ENCODE measurements at places on chromosomes 3 and 15.
A peak's percentile ranks its signal among the peaks of the same experiment; 100 is the strongest.

- no peak for DNase-seq
Observed at GRCh38 chr3:37456270-37456708, 281.9 kb upstream of the LRRFIP2 start.

GRCh38 chr3:149235599-149236424 is 14.2 kb upstream of the CP start:
- DNase-seq = no peak

- DNase-seq = no peak
Observed at GRCh38 chr15:79115986-79116665, 25.5 kb upstream of the RASGRF1 start.

GRCh38 chr3:106628407-106628806 is 748.8 kb upstream of the CCDC54 start:
- DNase-seq = peak; percentile 46

GRCh38 chr3:149366031-149366430 is 11.4 kb downstream of the TM4SF1 start:
- no peak for DNase-seq

DNA sequence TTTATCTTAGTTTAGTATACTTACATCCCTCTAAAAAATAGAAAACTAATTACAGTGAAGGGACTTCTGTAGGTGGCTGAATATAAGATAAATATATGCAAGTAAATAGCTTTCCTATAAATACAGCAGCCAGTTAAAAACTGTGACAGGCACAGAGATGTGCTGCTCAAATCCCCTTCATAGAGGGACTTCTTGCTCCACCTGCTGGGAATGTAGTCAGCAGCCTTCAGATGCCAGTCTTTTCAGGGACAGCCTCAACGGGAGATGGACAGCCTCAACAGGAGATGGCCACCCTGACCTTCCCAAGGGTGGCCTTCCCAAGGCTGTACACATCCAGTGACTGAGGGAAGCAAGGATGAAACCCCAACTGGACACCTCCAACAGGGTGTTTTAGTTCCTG is 15.7 kb upstream of the PRR23E start:
- no peak for DNase-seq

GRCh38 chr15:101497017-101497416 is 7.5 kb upstream of the PCSK6 start:
- no peak for DNase-seq

DNA sequence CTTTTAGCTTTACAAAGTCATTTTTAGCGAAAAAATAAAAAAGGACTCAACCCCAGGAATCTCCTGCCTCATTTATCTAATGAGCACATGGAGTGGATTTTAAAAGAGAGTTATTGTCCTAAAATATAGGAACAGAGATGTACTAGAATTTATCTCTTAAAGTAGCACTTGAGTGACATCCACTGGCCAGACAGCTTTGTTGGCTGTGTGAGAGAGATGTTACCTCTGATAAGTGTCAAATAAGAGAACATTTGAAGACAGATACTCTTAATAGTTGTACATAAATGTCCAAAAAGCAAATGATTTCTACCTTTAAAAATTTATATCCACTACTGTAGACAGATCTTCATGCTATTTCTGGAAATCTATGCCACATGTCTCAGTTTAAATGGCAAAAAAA is 12.3 kb upstream of the MFSD1 start:
- DNase-seq = peak; percentile 30

DNA sequence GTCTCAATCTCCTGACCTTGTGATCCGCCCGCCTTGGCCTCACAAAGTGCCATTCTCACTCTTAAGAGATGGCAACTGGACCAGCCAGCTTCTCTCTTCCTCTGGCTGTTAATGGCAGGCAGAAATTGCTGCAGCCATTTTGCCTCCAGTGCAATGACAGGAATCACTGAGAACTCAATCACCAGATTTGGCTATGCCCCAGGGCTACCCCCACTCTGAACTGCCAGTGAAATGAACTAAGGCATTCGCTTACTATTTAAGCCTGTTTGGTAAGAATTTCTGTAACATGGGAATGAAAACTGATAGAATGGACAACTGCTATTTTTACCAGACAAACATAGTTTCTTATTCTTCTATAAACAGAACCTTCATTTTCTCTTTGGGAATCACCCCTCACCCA is 24.5 kb downstream of the FOXP1 start:
- no peak for DNase-seq

DNA sequence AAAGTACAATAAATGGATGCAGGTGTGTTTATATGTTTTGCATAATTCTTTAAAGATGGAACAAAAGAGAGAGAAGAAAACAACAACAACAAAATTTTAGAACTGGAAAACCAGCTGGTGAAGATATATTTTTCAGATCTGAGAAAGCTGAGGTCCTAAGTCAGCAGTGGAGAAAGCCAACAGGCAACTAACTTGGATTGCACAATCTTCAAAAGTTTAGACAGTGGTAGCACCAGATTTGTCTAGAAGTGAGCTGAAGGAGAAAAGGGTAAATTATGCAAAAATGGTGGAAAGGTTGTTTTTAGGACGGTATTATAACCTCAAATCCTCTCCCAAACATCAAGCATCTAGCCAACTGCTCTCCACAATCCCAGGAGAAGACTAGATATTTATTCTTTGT is 17.0 kb downstream of the FGF12 start:
- no peak for DNase-seq
